ENCODE measurements at places on chromosomes 16 and 17.

DNA sequence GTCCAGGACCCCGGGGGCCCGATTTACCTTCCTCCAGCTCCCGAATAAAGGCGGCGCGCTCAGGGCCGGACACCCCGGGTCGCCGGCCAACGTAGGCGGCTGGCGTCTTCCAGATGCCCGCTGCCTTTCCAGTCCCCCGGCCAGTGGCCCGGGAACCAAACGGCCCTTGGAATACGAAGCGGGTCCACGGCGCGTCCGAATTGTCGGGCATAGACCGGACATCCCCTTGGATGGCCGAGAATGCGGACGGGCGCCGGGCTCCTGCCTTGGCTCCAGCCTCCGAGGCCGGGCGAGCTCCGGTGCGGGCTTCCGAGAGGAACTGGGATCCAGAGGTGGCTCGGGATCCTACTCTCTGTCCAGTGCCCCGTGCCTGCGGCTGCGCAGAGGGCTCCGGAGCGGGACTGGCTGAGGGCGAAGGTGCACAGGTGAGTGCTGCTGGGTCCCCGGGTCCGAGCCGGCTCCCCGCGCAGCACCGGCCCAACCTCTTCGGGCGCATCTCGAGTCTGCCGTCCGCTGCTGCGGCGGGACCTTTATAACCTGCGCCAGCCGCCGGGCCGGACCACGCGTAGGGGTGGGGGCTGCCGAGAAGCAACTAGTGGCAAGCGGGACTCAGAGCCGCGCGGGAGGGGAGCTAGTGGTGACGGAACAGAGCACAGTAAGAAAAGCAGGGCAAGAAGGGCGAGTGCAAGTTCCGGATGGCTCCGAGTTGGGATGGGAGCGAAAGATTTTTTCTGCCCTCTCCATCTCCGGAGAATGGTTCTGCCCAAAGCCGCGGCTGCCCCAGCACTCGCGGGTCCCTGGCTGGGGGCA is at the start of gene HAP1:
TSS of gene HAP1 (minus strand) at position 505 of the 810 bp plus-strand sequence. CDS start at position 496, 9 bp downstream.
- DNase-seq = no peak

GRCh38 chr17:58338841-58339754 is 10.5 kb upstream of the TSPOAP1 start:
- no peak for DNase-seq

DNA sequence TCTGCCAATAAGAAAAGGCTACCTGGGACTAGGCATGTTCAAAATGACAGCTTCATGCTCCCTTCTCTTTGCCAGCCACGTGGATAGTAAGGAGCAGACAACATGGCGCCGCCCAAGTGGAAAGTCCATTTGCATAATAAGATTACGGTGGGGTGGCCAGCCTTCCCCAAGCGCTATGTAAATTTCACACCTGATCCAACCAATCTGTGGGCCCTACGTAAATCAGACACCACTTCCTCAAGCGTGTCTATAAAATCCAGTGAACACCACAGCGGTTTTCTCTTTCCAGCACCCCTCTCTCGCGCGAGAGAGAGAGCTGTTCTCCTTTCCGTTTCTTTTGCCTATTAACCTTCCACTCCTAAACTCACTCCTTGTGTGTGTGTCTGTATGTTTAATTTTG is 140.3 kb upstream of the ERCC4 start:
- DNase-seq = no peak

DNA sequence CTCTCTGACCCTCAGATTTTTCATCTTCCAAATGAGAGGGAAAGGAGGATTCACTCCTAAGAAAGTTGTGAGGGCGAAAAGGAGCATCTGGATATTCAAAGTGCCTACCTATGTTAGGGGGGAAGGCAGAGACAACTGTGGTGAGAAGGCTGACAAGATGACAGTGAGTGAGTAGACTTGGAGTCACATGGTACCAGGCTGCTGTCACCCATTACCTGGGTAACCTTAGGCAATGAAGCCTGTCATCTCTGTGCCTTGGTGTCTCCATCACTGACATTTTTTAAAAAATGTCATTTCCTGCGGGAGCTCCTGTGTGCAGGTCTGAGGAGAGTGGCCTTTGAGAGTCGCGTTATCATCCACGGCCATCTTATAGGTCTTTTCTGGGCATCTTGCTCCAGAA is 124.0 kb downstream of the MAF start:
- DNase-seq = no peak

DNA sequence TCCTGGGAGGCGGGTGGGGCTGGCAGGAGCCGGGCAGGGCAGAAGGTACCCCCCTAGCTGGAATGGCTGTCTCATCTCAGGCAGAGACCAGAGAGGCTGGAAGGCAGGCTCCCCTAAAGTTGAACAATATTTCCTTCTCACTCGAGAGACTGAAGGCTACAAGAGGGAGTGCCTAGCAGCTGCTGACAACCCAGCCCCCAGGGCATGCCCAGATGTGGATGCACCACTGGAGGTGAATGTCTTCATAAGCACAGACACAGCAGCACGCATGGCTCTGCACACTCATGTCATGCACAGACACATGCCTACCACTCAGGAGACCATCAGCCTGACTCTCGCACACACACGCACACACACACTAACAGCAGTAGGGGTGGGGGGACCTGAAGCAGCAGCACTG is 179.0 kb downstream of the CCT6B start:
- no peak for DNase-seq

- no peak for DNase-seq
These were observed 530 bp upstream of the ZDHHC7 start for GRCh38 chr16:85011846-85012284.

DNA sequence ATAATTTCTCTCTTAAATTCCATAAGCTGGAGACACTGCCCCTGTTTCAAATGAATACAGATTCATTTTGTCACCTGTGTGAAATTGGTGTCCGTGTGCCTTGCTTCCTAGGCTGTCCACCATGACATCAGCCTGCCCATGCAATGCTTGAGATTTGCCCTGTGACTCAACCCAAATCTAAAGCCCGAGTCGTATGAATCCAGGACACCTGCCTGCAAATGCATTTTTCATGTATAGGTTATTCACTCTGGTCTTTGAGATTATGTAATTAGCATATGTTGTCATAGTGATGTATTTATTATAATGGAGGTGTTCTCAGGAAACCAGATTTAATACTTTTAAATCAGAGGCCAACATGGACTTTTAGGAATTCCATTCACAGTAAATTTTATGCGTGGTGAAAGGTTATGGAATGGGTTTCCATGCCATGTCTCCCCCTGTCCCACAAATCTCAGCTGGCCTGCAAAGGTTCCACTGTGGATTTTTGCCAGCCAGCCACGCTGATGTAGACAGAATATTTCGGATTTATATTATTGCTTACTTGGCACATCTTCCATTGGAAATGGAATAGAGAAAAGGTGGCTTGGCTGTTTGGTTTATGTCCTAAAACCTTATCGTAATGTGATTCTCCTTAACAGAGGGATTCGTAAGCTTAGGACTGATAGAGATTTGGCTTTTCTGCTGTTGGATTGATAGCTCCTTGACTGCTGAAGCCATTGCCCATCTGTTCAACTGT is 551.1 kb downstream of the WWOX start:
- no peak for DNase-seq

- DNase-seq = no peak
These were observed 948.7 kb downstream of the KCNJ2 start for GRCh38 chr17:71118039-71118438.

- DNase-seq = no peak
These were observed 9.5 kb downstream of the PNMT start for GRCh38 chr17:39677542-39678339.

GRCh38 chr16:28898266-28898665 is 20.0 kb downstream of the ATP2A1 start:
- no peak for DNase-seq

- DNase-seq = no peak
These were observed 26.2 kb upstream of the FOXK2 start for GRCh38 chr17:82493226-82493781.

DNA sequence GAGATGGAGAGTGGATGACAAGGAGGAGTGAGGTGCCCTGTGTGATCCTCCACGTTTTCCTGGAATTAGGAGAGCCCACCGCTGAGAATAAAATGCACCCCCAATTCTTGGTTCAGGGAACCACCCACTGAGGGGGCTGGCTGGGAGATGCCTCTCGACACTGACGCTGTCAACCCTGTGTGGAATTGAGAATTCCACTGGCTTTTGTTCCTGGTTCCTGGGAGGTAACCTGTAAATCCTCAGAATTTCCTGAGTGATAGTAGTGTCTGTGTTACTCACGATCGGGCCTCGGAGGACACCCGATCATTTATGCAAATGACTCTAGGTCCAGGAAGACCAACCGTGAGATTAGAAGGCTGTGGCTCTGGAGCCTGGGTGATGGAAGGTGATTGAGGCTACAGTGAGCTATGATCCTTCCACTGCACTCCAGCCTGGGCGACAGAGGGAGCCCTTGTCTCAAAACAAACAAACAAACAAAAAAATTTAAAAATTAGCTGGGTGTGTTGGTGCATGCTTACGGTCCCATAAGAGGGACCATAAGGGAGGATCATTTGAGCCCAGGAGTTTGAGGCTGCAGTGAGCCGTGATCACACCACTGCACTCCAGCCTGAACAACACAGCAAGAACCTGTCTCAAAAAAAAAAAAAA is 11.7 kb upstream of the PRPSAP1 start:
- no peak for DNase-seq

- DNase-seq = no peak
These were observed 24.5 kb downstream of the C17orf67 start for GRCh38 chr17:56809106-56809819.

GRCh38 chr16:55915096-55915827 is 40.1 kb upstream of the CES5A start:
- DNase-seq = no peak

GRCh38 chr17:58728798-58729197 is 26.9 kb upstream of the PPM1E start:
- no peak for DNase-seq

DNA sequence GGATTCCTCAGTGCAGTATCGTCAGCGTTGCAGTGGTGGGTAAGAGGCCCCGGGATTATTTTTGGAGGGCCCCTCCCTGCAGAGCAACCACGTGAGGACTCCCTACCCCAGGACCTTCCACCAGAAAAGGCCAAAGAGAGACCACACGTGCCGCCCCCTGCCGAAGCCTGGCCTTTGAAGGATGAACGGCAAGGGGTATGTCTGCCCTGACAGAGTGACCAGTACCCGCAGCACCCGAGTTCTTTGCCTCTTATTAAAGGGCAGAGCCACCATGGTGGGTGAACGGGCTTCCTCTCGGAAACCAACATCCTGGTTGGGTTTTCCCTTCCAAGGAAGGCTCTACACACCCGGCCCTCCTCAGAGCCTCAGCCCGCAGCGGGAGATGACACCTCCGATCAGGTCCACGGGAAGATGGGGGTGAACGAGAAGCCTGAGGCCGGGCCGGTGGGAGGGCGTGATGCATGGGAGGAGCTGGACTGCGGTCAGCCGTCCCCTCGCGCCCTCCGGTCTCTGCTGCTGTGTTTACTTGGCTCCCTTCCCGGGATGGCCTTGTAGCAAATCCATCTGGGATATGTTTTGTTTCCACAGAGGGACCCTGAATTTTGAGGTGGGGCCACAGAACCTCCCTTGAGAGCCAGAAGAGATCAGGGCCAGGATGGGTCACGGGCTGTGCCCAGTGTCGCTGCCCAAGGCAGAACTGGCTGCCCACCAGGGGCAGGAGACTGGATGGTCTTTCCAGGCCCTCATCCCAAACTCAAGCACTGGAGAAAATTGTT is 49.1 kb downstream of the TBC1D16 start:
- DNase-seq = no peak

GRCh38 chr16:3737181-3737580 is 19.9 kb upstream of the TRAP1 start:
- DNase-seq = no peak

- no peak for DNase-seq
These were observed 13.4 kb downstream of the CMC2 start for GRCh38 chr16:80993307-80993706.

DNA sequence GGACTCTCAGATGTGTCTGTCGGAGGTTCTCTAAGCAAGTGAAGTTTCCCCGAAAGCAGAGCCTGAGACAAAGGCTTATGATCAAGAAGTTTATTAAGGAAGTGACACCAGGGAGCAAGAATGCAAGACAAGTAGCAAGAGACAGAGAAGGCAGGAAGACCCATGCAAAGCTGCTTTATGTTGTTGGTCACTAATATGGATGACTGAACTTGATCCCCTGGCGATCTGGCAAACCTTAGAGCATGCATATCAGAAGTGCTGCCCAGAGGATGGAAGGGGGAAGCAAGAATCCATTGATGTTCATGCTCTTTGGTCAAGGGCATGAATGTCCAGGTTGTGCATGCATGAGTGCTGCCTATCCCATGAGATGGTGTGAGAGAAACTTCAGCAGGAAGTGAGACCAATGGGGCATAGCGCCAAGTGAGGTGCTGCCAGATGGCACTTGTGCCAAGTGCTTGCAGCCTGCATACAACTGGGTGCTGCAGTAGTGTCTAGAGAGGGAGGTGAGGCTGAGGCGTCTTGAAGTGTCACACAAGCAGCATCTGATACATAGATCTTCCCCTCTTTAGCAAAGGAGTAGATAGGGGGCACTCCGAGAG is 176.5 kb downstream of the SALL1 start:
- no peak for DNase-seq

GRCh38 chr17:3020381-3020780 is 43.0 kb downstream of the OR1D5 start:
- DNase-seq = no peak

DNA sequence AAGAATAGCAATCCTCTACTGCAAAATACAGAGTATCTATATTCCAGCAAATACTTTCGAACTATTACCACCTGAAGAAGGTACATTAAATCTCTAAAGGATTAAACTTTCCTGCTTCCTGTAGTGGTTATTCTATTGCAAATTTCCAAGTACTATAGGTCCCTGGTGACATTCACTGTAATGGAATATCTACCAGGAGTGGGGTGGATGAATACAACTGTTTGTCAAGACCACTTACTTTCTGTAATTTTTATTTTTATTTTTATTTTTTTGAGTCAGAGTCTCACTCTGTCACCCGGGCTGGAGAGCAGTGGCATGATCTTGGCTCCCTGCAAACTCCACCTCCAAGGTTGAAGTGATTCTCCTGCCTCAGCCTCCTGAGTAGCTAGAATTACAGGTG is 389.5 kb downstream of the TMEM114 start:
- DNase-seq = no peak

DNA sequence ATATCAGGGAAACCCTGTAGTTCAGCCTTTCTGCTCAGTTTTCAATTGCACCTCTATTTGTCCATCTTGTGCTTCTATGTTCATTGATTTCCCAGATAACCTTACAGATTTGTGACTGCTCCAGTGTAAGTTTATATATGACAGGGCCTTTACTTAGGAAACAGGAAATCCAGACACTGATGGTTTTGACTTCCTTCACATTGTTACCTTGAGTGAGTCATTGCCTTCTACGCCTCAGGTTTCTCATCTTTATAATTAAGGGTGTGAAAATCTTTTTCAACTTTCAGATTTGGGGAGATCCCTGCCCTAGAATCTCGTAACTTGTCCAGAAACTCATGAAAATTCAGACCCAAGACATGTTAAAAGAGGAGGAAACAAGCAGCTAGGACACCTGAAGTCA is 342.4 kb upstream of the TBX2 start:
- DNase-seq = no peak

- no peak for DNase-seq
These were observed 31.7 kb downstream of the PRPSAP2 start for GRCh38 chr17:18889658-18890057.

GRCh38 chr16:11359370-11359769 is 14.1 kb downstream of the RMI2 start:
- no peak for DNase-seq

All from activated gamma-delta T cell treated with Interleukin-2 at 50 U/mL for 16 hours (primary cell).